8988T (cell line): ENCODE measurements at places on chromosomes 16 and 17.

DNA sequence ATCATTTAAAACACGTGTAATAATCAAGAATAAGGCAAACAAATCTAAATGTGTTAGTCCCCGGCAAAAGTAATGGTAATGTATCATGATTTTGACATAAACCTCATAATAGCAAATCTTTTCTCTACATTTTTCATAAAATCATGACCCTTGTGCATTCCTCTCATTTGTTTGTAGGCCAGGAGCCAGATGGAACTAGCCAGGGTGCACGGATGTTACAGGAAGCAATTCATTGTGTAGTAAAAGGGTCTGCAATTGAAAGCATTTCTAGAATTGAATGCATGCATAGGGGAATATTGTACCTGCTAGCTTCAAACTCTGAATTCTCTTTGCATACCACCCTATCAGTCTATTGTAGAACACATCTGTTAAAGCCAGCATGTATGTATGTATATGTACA, 66.6 kb downstream of the CNTNAP4 start:
- no peak for DNase-seq

- DNase-seq = no peak
Observed at GRCh38 chr17:9051561-9051960, 30.3 kb downstream of the NTN1 start.

- DNase-seq = no peak
Observed at GRCh38 chr16:24007391-24007790, 171.6 kb downstream of the PRKCB start.

GRCh38 chr17:1313270-1314005, 34.0 kb downstream of the TRARG1 start:
- no peak for DNase-seq

DNA sequence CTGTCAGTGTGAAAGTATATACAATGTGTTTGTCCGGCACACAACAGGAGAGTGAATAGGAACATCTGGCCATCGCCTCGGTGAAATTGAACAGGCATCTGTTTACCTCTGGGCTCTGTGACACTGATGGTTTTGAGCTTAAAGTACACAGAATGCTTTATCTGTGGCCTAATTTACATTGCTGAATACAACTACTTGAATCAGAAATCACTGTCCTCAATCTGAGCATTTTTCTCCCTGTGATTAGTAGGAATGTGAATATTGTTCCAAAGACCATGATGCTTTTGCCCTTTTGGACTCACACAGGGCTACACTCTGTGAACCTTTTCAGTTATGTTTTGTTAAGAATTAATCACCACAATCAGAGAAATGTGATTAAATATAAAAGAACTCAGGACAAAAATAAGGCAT, 323.0 kb upstream of the TBX2 start:
- no peak for DNase-seq

DNA sequence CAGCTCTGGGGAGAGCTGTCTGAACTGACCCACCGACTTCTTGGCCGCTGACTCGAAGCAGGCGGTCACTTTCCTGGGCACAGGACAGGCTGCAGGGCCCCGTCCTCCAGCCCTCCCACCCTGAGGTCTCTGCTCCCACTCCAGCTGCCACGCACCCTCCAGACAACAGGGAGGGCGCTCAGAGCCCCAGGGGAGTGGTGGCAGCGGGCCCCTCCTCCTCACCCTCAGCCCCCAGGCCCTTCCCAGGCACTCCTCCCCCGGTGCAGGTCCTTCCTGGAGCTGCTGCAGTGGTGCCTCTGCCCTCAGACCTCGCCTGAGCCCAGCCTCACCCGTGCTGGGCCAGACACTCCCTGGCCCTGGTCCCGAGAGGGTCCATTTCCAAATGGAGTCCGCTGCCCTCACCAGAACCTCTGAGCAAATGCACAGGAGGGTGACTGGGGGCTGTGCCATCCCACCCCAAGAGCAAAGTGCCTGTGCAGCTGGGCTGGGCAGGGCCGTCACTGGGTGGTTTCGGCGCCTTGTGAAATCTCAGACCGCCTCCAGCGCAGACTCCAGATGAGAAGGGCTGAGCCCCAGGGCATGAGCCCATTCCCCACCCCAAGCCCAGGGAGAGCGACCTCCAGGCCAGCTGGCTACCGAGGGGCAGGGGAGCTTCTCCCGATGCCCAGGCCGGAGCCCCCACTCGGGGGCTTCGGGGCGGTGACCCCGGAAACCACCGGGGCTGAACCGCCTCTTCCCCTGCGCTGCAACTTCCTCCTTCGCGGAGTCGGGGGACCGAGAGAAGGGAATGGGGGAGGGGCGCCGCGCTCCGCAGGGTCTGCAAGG, 717 bp downstream of the CYBA start:
- DNase-seq = peak; percentile 86

- no peak for DNase-seq
Observed at GRCh38 chr17:1180958-1181752, 1.4 kb upstream of the ABR start.

GRCh38 chr16:10003486-10003885, 178.7 kb downstream of the GRIN2A start:
- DNase-seq = no peak

DNA sequence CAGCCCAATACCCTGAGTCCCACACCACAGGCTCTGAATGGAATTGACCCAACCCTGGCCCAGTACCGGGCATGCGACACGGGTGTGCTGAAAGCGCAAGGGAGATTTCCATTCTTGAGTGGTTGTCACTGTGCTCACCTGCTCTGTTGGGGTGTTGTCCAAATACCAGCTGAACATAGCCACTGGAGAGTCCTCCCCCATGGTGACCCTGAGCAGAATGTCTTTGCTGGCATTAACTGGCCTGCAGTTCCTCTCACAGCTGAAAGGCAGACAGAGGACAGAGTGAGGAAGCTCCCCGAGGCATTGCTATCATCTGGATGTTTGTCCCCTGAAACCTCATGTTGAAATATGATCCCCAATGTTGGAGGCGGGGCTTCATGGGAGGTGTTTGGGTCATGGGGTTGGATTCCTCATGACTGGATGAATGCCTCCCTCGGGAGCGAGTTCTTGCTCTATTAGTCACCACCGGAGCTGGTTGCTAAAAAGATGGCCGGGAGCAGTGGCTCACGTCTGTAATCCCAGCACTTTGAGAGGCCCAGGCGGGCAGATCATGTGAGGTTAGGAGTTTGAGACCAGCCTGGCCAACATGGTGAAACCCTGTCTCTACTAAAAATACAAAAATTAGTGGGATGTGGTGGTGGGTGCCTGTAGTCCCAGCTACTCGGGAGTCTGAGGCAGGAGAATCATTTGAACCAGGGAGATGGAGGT, 57.3 kb upstream of the BCO1 start:
- peak; percentile 81 for DNase-seq

GRCh38 chr17:3512505-3513171, 36.8 kb downstream of the ASPA start:
- no peak for DNase-seq

GRCh38 chr17:72974605-72975232, 117.8 kb downstream of the SLC39A11 start:
- DNase-seq = no peak

- DNase-seq = no peak
Observed at GRCh38 chr16:6510261-6510660, 822.4 kb upstream of the RBFOX1 start.

DNA sequence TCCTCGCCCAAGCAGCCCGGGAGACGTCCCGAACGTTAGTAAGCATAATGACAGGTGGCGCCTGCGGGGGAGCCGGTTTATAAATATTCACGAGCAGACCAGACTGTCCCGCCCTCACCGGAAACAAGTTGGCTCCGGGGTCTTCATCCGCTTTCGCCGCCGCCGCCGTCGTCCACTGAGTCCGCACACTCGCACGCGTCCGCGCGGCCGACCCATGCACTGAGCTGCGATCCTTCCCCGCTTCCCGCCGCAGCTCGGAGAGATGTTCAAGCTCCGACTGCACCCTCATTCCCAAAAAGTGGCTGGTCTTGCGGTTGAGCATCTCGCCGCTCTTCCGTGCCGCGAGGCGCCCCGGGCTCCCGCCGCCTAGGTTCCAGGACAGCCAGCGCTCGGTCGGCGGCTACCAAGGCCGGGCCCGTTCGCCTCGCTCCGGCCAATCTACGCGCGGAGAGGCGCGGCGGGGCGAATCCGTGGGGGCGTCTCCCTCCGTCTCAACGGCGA, 385 bp downstream of the CFAP119 start:
- no peak for DNase-seq

- no peak for DNase-seq
Observed at GRCh38 chr16:71895679-71896365, 491 bp downstream of the IST1 start.

DNA sequence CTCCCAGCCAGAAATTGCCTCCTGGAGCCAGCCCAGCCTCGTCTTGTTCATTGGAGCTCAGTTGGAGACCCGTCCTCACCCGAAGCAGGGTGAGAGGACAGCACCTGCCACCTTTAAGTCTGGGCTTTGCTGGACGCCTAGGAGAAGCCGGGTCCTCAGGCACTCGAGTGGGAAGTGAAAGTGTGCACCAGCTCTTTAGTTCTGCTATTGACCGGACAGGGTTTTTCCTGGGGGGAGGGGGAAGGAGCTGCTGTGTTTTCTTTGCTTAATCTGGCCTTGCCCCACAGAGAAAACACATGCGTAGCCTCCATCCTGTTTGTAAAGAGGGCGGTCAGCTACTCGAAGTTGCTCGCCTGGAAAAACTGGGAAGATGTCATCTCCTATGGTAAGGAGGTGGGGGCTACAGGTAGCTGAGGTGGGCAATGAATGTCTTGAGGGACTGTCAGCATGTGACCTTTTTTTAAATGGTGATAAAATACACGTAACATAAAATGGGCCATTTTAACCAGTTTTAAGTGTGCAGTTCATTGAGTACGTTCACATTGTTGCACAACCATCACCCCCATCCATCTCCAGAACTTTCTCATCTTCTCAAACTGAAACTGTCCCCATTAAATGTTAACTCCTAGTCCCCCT, 34.4 kb downstream of the CMIP start:
- no peak for DNase-seq

DNA sequence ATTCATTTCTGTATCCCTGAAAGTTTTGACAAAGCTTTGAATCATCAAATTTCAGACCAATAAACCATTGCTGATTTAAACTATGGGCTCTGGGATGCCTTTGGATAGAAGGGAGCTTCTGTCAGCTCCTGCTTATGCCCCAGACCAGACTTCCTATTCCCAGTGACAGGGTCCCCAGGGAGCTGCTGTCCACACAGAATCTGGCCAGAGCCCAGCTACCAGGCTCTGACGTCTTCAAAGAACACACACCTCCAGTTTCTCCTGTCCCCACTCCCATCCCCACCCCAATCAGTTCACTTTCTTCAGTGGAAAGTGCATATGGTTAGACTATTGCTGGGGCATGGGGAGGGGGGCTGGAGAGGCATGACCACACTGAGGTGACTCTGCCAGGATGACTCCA, 51.6 kb upstream of the SREBF1 start:
- no peak for DNase-seq

DNA sequence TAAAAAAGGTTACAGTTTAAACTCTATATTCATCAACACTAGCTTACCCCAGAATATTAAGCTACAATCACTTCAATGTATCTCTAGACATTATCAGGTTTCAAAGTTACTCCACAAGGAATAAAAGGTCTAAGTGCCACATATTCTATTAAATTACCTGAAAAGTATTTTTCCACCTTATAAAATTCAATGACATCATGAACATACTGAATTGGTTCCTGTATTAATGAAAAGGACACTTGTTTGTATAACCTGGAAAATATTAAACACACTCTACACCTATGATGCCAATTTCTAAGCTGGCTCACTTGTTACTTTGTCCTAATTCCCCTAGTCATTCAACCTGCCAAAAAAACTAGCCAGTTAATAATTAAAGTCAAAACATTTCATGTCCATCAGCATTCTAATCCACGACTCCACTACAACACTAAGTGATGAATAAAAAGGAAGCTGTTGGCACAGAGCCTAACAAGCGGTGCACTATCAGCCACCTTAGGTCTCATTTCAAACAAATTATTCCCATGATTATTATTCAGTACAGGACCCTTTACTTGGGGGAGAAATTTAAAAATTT, 12.2 kb downstream of the MED13 start:
- DNase-seq = no peak

GRCh38 chr17:70752966-70753467, 583.7 kb downstream of the KCNJ2 start:
- DNase-seq = no peak

DNA sequence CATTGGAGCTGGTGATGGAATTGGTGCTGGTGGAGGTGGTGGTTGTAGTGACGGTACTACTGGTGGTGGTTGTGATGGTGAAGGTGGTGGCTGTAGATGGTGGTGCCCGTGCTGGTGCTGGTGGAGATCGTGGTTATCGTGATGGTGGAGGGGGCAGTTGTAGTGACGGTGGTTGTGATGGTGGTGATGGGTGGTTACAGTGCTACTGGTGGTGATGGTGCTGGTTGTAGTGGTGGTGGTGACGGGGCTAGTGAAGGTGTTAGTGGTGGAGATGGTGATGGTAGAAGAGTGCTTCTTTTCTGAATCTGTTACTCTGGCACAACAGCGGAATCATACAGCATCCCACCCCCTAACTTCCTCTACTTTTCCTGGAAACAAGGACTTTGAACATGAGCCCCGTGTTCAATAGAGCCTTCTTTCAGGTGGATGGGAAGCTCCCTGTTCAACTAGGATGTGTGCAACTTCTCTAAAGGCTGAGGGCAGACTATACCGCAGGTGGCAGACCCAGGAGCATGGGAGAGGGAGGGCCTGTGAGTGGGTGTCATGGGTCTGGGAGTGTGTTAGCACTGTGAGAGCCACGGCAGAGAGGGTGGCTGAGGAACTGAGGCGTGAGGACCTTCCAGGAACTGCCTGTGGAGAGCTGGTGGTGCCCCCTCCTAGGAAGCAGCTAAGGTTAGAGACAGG, 8.2 kb downstream of the TBX21 start:
- DNase-seq = no peak

DNA sequence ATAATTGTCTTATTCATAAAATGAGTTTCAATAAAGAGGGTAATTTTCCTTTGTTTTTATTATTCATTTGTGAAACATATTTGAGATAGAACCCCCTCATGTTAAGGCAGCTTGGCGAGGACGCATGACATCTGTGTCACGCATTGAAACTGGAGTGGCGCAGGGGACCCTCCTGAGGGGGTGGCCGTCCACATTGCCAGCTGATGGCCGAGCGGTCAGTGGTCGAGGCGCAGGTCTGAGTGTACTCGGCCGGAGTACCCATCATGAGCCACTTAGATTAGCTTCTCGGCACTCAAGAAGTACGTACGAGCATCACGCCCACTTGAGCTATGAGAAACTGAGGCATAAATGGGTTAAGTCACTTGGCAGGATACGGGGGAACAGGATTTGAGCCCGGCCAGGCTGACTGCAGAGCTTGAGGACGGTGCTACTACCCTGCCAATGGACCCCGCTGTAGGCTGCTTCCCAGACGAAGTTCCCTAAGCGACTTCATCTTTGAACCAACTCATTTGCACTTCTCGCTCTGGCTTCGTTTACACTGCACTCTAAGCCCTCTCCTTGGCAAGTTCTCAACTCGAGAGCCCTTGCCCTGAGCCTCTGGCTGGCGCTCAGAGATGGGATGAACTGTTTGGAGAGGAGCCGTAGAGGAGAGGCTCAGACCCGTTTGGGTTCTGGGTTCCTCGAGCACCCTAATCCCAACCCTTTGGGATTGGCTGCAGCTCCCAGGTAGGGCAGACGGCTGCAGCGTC, 91.8 kb downstream of the SDK2 start:
- DNase-seq = no peak

DNA sequence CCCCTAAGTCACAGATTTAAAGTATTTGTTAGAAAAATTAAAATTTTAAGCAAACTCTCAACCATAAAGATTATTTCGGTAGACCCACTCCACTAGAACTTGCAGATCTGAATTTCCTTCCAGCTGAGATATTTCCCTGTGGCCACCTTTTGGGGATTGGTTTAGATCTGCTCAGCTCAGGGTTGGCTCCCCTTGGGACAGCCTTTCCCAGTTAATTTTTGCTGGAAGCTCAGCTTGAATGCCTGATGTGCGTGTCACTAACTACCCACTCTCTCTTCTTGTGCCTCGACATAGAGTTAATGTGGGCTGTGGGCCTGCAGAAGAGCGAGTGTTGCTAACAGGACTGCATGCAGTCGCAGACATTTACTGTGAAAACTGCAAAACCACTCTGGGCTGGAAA, 57.6 kb downstream of the YPEL2 start:
- no peak for DNase-seq
